ENCODE measurements at places on chromosomes 5 and 9.

- no peak for DNase-seq
Observed at GRCh38 chr5:140882591-140882899, 621 bp downstream of the PCDHA13 start.

GRCh38 chr9:76893395-76893932, 12.4 kb downstream of the PRUNE2 start:
- DNase-seq, result peak; percentile 51

DNA sequence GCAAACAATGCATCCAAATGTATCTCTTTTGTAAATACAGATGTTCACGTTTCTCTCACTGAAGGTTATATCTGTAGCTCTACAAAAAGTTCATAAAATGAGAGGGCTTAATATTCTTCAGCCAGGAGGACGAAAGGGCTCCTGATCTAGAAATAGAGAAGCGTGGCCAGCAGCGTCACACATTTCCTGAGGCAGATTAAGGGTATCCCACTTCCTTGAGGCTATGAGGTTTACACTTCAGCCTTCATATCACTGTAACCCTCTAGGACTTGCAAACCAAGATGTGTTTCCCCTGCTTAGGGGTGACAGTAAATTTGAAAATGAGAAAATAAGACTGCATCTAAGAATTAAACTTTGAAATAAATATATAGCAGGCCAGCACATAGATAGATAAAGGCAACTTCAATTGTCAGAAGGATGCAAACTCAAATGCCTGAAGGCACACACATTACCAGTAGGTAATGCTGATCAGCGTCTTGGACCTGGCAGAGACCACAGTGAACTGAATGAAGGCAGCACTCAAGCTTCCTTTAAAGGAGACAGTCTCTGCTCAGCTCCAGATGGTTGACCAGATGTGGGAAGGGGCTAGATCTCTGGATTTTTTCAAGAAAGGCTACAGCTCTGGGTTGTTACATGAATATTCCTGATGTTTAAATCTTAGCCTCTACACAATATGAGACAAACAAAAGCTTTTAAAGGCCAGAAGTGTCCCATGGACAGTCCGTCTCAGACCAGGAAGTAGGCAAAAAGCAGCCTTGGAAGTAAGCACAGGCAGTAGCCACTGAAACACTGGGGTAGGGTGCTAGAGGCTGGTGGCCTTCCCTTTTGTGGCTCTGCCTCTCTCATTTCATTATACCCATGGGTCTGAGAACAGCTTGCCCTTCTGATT, 197.7 kb downstream of the MCTP1 start:
- no peak for DNase-seq

DNA sequence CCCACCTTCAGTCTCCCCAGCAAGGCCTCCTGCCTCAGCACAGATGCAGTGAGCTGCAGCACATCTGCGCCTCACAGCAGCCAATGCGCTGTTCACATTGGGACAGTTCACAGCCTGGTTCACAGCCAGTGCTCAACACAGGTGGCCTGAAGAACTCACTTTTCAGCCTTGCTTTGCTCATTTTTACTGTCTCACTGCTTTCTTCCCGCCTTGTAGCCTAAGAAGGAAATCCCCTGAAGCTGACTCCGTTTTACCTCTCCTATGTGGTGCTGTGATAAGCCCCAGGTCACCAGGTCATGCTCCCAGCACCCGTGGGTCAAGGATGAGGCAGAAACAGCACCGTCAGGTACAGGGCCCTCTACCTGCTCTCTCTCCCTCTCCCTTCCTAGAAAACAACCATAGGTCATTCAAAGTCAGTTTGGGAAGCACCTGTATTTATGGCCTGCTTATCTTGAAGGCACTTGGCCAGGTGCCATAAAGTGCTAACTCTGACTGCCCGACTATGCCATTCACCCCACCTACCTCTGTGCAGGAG, 1.1 kb downstream of the GCNT4 start:
- no peak for DNase-seq

DNA sequence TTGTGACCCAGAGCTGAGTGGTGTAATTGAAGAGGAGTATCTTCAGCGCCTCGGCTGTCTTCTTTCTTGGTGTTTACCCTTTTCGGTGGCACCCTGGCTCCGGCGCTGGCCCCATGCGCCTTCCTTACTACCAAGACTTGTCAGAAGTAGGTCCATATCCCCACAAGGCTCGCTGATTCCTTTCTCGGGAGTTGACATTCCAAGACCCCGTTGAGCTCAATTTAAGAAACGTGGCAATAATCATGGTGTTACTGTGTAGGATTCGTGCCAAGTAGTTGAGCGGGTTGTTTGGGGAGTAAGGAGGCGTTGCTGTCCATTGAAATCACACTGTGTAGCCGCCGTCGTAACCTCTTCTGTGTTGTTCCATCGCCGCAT, 795 bp downstream of the NDUFAF2 start:
- no peak for DNase-seq

GRCh38 chr5:132180134-132180745, 47.4 kb downstream of the P4HA2 start:
- no peak for DNase-seq

DNA sequence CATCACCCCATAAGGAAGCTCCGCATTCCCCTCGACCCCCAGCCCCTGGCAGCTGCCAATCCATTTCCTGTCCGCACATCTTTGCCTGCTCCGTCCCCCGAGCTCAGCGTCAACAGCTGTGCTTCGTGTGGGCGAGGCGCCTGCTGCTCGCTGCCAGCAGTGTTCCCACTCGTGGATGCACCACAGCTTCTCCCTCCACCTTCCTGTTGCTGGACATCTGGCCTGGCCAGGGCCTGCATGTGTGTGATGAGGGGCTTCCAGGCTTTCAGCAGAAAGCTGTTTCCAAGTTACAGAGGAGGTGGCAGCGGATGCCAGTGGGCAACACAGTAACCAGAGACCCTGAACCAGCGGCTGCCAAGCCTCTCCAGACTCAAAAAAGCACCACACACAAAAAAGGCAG, 86.0 kb downstream of the PRRT1B start:
- no peak for DNase-seq

DNA sequence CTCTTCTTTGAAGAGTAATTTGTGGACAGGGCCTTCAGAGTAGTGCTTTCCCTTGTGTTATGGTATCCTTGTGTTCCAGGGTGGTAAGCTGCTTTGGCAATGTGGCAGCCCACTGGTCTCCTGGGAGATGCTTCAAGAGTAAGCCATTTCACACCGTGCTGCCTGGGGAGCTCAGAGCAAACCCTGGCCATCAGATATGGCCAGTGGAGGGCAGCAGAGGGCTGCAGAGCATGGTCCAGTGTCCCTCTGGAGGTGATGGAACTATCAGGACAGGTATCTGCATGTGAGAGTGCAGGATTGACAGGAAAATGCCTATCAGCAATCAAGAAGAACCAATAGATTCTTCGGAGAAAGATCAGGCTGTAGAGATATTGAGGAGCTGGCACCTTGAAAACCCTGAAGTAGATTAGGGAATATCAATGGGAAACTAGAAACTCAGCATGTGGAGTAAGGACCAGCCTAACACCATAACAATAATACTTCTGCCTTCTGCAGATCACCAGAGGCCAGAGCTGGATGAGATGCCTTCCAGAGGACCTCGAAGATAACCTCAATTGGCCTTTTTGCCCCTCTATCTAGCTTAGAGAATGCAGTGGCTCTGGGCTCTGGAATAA, 90.8 kb downstream of the PLPPR1 start:
- DNase-seq, result peak; percentile 7

DNA sequence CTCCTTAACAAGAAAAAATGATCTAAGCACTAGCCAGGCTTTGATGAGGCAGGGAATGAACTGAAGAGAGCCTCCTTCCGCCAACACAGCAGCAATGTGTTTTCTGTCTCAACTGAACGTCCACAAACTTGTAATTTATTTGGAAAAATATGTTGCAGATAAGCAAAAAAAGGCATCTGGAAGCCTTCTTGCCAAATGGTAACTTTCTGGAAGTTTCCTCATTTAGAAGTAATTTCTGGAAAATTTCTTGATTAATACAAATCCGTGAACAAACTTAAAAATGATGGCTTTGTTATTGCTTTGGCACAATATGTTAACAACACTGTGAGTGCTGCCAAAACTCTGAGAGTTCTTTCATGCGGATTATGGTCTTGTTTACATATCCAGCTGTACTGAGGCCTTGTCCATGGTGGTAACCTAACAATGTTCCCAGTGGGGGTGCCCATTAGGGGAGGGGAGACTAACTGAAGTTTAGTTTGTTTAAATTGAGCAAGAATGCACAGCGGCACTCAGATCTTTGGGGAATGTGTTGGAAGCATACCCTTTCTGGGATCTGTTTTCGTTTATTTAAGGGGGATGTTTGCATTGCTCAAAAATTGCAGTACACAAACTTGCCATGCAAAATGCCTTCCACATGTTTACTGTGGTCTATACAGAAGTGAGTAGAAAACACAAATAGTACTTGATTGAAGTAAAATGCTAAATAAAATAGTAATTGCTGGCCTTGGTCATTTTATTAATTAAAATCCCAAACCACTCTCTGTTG, 334.7 kb downstream of the NR2F1-AS1 start:
- no peak for DNase-seq

GRCh38 chr9:102405218-102405867, 589.8 kb upstream of the CYLC2 start:
- no peak for DNase-seq

- DNase-seq, result no peak
Observed at GRCh38 chr5:2249442-2249841, 366.7 kb upstream of the IRX4 start.

GRCh38 chr9:126857261-126857960, 3.0 kb upstream of the ZBTB34 start:
- DNase-seq, result no peak

GRCh38 chr9:127330501-127330900, 65.9 kb downstream of the GARNL3 start:
- DNase-seq, result no peak

- DNase-seq, result peak; percentile 46
Observed at GRCh38 chr9:34501372-34501771, 21.4 kb downstream of the ENHO start.

DNA sequence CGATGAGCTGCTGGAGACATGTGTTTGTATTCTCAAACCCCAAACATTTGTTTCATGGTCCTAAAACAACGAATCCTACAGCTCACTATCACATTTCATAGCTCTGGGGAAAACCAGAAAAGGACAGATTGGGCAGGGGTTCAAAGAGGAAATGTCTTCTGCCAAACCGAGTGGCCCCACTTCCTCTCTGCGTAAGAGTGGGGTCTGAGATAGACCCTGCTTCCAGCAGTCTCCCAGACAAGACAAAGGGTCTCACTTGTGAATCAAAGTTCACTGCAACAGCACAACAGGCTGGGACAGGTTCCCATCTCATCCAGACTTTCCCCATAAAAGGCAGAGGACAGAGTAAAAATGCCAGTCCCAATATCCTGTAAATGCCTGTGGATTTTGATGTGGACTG, 276.2 kb upstream of the SLC24A2 start:
- no peak for DNase-seq

- DNase-seq, result no peak
Observed at GRCh38 chr5:158039441-158039840, 180.5 kb upstream of the CLINT1 start.

- DNase-seq, result no peak
Observed at GRCh38 chr5:52481201-52481600, 306.5 kb upstream of the ITGA1 start.

GRCh38 chr5:155546075-155546474, 532.5 kb downstream of the KIF4B start:
- no peak for DNase-seq

DNA sequence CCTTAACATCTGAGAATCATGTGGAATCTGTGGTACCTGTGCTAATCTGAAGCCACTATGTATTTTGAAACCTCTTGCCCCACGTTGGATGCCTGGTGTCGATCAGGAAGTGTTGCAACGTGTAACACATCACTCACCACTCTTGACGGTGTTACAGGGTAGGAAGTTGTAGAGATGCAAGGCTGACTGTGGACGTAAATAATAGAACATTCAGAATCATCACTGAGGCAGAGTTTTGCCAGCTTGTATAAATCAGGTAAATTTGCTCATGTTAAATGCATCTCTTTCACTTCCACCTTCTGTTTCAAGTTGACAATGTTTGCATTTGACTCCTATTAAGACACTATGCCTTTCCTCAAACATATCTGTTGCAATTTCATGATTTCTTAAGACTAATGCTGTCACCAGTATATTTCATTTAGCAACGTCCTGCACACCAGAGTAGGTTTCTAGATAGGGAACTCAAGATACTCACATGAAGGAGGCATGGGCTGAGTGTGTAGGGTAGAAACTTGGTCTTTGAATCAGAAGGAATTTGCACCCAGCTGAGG, 38.1 kb downstream of the BASP1 start:
- no peak for DNase-seq

DNA sequence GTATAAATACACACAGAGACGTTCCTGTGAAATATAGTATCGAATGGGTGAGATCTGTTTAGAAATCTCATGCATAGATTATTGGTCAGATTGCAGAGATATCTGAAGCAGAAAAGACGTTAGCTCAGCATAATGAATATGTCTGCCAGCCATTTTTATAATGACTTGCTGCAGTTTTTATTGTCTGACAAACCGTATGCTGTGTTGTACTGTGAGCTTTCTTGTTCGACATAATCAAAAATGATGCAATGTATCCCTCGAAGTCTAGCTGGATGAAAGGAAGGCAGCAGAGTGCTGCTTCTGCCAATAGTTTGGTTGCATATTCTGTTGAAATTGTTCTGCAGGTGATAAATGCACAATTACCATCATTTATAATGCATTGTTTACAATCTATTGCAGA, 514.9 kb upstream of the ARRDC3 start:
- no peak for DNase-seq

DNA sequence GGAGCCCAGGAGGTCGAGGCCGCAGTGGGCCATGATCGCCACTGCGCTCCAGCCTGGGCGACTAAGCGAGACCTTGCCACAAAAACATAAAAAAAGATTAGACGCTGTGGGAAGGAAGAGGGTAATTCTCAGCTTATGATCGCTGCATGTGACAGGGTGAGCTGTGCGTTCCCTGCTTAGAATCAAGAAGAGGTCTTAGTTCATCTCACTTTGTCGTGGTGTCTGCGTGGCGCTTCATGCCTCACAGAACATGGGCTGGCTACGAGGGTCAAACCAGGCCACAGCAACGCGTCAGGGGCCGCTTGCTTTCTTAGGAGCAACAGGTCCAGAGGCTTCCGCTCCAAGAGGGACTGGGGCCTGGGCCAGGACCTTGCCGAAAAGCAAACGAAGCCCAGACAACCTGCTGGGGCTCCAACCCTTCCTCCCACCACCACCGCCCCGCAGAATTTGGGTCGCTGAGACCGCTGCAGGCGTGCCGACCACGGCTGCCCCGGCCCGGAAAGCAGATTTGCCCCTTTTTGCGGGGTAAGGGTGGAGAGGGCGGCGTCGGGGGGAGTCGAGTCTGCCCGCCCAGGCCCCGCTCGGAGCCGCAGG, 10.0 kb upstream of the GRIN1 start:
- no peak for DNase-seq

DNA sequence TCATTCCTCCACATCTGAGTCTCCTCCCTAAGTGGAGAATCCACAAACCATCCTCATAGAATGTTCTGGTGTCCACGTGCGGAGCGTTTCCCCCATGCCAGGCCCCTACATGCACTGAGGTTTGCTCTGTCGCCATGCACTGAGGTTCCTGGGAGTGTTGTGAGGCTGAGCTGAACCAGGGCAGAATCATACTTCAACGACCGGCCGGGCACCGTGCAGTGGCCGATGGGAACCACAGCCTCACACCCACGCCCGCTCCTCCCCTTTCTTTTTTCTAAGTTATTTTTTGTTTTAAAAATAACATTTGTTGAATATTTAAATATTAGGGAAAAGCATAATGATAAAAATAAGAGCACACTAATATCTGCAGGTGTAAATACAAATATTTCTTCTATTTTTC, 260.4 kb upstream of the IRX4 start:
- no peak for DNase-seq
